ENCODE measurements at places on chromosomes 3 and 15.

GRCh38 chr3:104764496-104764895 lies 602.2 kb upstream of the ALCAM start:
- no peaks in the 10 kb centered on the region for H3K27me3 ChIP-seq
- H3K4me1 ChIP-seq = no peaks in the 10 kb centered on the region
- no peak for DNase-seq
- H3K36me3 ChIP-seq = no peaks in the 10 kb centered on the region
- no peak overlapping the region for H3K27ac ChIP-seq

GRCh38 chr3:65729555-65729954 lies 309.2 kb downstream of the MAGI1 start:
- no peak for DNase-seq
- H3K4me1 ChIP-seq = no peaks in the 10 kb centered on the region
- no peak overlapping the region for H3K27ac ChIP-seq
- no peak overlapping the region for H3K4me3 ChIP-seq
- H3K36me3 ChIP-seq = no peaks in the 10 kb centered on the region

DNA sequence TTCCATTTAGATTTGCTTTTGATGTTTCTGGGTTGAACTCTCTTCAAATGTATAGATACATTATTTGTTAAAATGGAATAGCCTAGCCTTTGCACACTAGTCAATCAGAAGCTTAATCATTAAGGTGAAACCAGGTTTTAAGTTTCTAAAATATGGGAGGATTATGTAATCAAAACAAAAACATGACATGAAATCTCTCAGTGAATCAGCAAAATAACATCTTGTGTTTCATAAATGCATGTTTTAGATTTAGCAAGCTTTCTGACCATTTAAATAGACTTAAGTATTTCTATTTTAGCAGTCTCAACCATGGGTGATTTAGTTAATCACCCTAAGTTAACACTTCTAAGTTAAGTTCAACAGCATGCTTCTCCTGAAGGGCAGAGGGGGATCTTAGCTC lies 11.3 kb downstream of the GTF2E1 start:
- no peaks in the 10 kb centered on the region for H3K27me3 ChIP-seq
- no peaks in the 10 kb centered on the region for H3K4me1 ChIP-seq
- H3K4me3 ChIP-seq = no peak overlapping the region
- peaks cover 24% of the 10 kb centered on the region for H3K36me3 ChIP-seq
- no peak for DNase-seq

DNA sequence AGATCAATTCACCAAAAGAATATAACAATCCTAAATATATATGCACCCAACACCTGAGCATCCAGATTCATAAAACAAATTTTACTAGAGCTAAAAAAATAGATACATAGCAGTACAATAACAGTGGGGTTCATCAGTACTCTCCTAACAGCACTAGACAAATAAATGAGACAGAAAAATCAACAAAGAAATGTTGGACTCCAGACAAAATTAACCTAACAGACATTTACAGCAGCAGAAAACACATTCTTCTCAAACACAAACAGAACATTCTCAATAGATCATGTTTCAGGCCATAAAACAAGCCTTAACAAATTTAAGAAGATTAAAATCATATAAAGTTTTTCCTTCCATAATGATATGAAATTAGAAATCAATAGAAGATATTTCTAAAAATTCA lies 124.8 kb upstream of the NECTIN3 start:
- H3K27ac ChIP-seq = no peak overlapping the region
- H3K36me3 ChIP-seq = no peaks in the 10 kb centered on the region
- H3K27me3 ChIP-seq = no peaks in the 10 kb centered on the region
- H3K4me3 ChIP-seq = no peak overlapping the region
- H3K4me1 ChIP-seq = no peaks in the 10 kb centered on the region
- no peak for DNase-seq

GRCh38 chr3:26535151-26535550 lies 87.4 kb upstream of the LRRC3B start:
- no peaks in the 10 kb centered on the region for H3K27me3 ChIP-seq
- no peaks in the 10 kb centered on the region for H3K36me3 ChIP-seq
- H3K4me1 ChIP-seq = no peaks in the 10 kb centered on the region
- DNase-seq = no peak
- H3K27ac ChIP-seq = no peak overlapping the region

All from T-cell (primary cell).